Trophoblast cell (in vitro differentiated cells and primary cell): ENCODE measurements at places on chromosomes 2 and 18.

GRCh38 chr2:8452296-8452695 is 229.6 kb upstream of the ID2 start:
- no peak for DNase-seq
- no peaks in the 10 kb centered on the region for H3K36me3 ChIP-seq
- H3K4me1 ChIP-seq, result peaks cover 2% of the 10 kb centered on the region
- no peak overlapping the region for H3K4me3 ChIP-seq

GRCh38 chr18:5466256-5466655 is 77.5 kb downstream of the EPB41L3 start:
- no peak overlapping the region for H3K4me3 ChIP-seq
- peaks cover 11% of the 10 kb centered on the region for H3K4me1 ChIP-seq
- peak overlapping the region; percentile 26 for H3K27ac ChIP-seq

- H3K4me3 ChIP-seq, result peak overlapping the region; percentile 57
- H3K27ac ChIP-seq, result peak overlapping the region; percentile 58
- no peaks in the 10 kb centered on the region for H3K36me3 ChIP-seq
- H3K27me3 ChIP-seq, result no peaks in the 10 kb centered on the region
- H3K4me1 ChIP-seq, result peaks cover 7% of the 10 kb centered on the region
Measured at GRCh38 chr18:55322178-55322735, 265.7 kb downstream of the TCF4 start.

- H3K27me3 ChIP-seq, result no peaks in the 10 kb centered on the region
- DNase-seq, result no peak
- H3K27ac ChIP-seq, result no peak overlapping the region
- H3K36me3 ChIP-seq, result no peaks in the 10 kb centered on the region
- peaks cover 4% of the 10 kb centered on the region for H3K4me1 ChIP-seq
Measured at GRCh38 chr2:236512267-236512666, 57.4 kb upstream of the ACKR3 start.

DNA sequence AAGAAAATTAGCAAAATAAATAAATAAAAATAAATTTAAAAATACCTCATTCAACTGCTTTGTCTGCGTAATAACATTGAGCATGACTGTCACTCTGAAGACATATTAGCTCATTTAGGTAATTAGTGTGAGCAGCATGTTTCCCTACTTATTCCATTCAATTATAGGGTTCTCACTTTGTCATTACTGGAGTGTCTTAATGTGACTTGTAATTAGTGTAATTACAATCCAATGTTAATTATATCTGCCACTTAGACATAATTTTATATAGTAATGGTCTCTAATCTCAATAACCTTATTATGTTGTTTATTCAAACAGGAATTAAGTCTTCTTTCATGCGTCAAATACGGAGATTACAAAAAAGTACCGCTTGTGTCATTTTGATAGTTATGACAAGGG is 893.9 kb upstream of the ACVR2A start:
- H3K4me1 ChIP-seq, result no peaks in the 10 kb centered on the region
- H3K4me3 ChIP-seq, result no peak overlapping the region
- no peaks in the 10 kb centered on the region for H3K36me3 ChIP-seq
- no peak for DNase-seq
- no peak overlapping the region for H3K27ac ChIP-seq

DNA sequence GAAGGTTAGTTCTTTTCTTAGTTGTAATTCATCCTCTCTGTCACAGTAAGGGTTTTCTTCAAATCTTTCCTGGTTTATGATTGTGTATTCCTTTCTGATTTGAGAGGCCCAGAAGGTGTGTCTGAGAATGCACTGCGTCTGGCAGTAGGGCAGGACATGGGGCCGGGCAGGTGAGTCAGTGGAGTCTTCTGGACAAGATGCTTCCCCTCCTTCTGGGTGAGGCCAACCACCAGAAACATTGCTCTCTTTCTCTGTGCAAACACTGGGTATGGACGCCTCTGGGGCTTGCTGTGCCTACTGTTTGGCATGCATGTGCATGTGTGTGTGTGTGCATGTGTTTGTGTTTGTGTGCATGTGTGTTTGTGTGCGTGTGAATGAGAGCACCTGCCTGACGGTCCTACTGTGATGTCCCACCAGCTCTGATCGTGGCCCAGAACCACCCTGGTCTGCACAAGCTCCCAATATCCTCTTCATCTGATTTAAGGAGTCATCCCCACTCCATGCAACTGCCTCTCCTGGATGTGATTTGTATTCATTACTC is 93.2 kb upstream of the DLX2 start:
- no peak overlapping the region for H3K4me3 ChIP-seq
- no peak overlapping the region for H3K27ac ChIP-seq

DNA sequence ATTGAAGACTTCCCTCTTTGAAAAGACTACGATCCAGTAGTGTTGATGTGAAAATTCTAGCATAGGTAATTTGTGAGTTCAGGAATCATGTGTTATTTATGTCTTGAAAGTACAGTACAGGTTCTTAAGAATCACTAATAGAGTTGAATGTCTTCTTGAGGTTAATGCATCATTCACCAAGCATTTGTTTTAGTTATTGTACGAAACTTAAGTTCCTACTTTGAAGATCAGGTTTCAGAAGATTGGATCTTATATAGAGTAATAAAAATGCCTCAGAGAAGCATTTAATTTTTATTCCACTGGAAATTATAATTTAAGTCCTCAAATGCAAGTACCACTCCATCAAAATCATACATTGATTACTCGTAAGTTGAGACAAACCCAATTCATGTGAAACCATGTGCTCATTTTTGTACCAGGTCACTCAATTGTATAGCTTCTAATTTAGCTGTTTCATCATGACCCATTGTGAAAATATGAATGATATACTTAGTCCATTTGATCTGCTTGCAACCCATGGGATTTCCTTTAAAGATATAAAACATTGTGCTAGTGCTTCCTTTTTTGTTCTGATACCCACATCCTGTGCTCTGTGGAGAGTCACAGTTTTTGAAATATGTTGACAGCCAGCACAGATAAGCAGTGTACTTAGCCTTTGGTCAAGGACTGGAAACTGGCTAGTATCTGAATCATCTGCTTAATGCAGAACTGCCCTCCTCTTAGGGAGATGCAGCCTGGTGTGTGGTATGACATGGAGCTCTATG is 22.5 kb upstream of the RAB27B start:
- DNase-seq, result peak; percentile 64
- H3K27ac ChIP-seq, result no peak overlapping the region
- H3K27me3 ChIP-seq, result no peaks in the 10 kb centered on the region
- H3K36me3 ChIP-seq, result no peaks in the 10 kb centered on the region

DNA sequence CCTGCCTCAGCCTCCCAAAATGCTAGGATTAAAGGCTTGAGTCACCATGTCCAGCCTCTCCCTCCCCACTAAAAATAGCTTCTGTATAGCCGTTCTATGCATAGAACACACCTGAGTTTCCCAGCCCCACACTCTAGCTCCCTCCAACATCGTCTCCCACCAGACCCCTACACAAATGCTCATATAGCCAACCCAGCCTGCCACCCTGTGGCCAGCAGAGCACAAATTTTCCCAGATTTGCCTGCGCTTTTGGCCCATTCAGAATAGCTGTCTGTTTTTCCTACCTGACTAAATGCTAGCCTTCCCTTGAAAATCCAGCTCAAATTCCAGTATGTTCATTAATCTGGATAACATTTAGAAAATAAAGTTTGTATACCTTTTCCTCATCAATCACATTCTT is 22.8 kb downstream of the TRABD2A start:
- no peaks in the 10 kb centered on the region for H3K36me3 ChIP-seq
- no peaks in the 10 kb centered on the region for H3K4me1 ChIP-seq
- no peak overlapping the region for H3K4me3 ChIP-seq
- DNase-seq, result no peak

- H3K4me3 ChIP-seq, result no peak overlapping the region
- H3K27ac ChIP-seq, result no peak overlapping the region
- DNase-seq, result no peak
- H3K36me3 ChIP-seq, result no peaks in the 10 kb centered on the region
Measured at GRCh38 chr2:143279672-143280071, 150.5 kb downstream of the ARHGAP15 start.

DNA sequence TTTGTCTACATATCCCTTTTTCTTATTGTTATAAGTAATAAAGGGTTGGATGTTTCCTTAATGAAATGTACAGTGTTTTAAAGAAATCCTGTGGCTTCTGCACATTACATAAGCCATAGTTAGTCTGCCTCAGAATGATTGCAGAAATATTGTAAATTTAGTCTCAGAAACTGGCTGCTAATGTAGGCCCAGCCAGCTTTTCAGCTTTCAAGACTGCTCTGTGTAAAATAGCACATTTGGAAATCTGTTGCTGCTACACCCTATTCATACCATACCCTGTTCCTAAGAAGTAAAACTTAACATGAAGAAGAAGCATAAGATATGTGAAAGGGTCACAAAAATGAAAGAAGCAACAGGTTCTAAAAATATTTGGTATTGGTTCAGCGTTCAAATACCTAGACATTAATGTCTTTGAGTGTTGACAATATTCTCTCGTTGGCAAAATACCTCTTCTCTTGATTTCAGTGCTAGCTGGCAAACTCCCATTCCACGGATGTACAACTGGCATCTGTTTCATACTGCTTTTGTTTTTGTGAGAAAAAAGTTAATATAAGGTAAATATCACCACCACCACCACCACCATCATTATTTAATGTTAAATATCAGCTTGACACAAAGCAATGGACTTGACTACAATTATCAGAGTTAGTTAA is 19.2 kb upstream of the NCKAP1 start:
- H3K27me3 ChIP-seq, result no peaks in the 10 kb centered on the region
- no peaks in the 10 kb centered on the region for H3K4me1 ChIP-seq
- no peak for DNase-seq

- DNase-seq, result no peak
- H3K27me3 ChIP-seq, result no peaks in the 10 kb centered on the region
- H3K27ac ChIP-seq, result no peak overlapping the region
- H3K4me1 ChIP-seq, result no peaks in the 10 kb centered on the region
- no peaks in the 10 kb centered on the region for H3K36me3 ChIP-seq
Measured at GRCh38 chr18:39737869-39738268, 2172.3 kb upstream of the CELF4 start.
